ENCODE measurements at places on chromosomes 2 and 18.

- peak; percentile 82 for DNase-seq
These were observed 56.1 kb downstream of the FARP2 start for GRCh38 chr2:241412144-241412543.

GRCh38 chr2:146801886-146802285 lies 1042.9 kb upstream of the ACVR2A start:
- no peak for DNase-seq

- no peak for DNase-seq
These were observed 71.9 kb downstream of the TCF4 start for GRCh38 chr18:55515941-55516710.

GRCh38 chr2:42809131-42809818 lies 16.9 kb upstream of the HAAO start:
- peak; percentile 47 for DNase-seq

- DNase-seq: no peak
These were observed 199.7 kb downstream of the LRRTM4 start for GRCh38 chr2:77322431-77322830.

- DNase-seq: no peak
These were observed 4.8 kb upstream of the B3GNT7 start for GRCh38 chr2:231390667-231391066.

GRCh38 chr2:39743269-39743776 lies 35.7 kb downstream of the THUMPD2 start:
- no peak for DNase-seq

DNA sequence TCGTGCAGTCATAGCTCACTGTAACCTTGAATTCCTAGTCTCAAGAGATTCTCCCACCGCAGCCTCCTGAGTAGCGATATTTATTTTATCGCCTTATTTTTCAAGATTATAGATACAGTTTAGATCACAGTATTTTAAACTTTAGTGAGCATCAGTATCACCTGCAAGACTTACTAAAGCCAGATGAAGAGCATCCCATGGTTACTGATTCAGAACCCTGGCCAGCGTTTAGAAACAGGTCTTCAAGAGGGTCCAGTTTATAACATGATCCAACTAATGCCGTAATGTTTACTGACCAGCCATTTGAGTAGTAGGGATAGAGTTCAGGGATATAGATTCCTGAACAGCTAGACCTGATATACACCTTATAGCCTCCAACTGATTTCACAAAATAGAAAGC lies 146.1 kb downstream of the DCC start:
- DNase-seq: no peak

- no peak for DNase-seq
These were observed 5.2 kb upstream of the SPAST start for GRCh38 chr2:32058130-32058529.

- no peak for DNase-seq
These were observed 6.6 kb upstream of the KLHL23 start for GRCh38 chr2:169727065-169727464.

DNA sequence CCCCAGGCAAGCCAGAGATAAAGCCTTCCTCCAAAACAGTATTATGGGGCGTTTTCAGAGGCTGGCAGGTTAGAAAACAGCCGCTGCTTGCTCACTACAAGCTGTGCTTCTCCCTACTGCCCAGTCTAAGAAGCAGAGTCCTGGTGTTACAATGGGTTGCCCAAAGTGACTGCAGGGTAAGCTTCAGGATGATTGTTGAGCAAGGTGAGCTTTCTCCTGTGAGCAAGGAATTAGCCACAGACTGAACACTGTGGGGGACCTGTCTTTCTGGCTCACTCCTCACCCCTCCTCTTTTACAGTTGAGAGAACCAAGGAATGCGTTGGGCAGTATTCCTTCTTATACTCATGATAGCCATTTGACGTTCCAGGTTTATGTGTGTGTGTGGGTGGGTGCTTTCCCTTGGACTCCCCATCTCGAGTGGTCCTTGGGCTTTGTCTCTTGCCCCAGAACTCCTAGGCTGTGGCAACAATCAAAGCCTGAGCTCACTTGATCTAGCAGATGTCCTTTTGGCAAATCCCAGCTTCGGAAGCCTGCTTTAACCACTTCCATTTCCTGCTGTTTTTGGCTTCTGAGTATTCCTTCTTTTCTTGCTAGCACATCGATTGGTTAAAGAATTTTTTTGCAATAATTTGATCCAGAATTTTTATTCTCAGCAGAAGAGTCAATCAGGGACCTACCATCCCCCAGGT lies 47.5 kb downstream of the KDM3A start:
- no peak for DNase-seq

- DNase-seq: no peak
These were observed 45.9 kb downstream of the PXDN start for GRCh38 chr2:1698188-1698945.

DNA sequence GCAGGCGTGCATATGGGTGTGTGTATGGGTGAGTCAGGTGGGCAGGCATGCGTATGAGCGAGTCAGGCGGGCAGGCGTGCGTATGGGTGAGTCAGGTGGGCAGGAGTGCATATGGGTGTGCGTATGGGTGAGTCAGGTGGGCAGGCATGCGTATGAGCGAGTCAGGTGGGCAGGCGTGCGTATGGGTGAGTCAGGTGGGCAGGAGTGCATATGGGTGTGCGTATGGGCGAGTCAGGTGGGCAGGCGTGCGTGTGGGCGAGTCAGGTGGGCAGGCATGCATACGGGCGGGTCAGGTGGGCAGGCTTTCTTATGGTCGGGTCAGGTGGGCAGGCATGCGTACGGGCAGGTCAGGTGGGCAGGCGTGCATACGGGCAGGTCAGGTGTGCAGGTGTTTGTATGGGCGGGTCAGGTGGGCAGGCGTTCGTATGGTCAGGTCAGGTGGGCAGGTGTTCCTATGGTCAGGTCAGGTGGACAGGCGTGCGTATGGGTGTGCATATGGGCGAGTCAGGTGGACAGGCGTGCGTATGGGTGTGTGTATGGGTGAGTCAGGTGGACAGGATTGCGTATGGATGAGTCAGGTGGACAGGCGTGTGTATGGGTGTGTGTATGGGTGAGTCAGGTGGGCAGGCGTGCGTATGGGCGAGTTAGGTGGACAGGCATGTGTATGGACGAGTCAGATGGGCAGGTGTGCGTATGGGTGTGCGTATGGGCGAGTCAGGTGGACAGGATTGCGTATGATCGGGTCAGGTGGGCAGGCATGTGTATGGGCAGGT lies 28.7 kb upstream of the KLF11 start:
- no peak for DNase-seq

GRCh38 chr18:29191263-29191662 lies 1014.3 kb upstream of the CDH2 start:
- DNase-seq: no peak

DNA sequence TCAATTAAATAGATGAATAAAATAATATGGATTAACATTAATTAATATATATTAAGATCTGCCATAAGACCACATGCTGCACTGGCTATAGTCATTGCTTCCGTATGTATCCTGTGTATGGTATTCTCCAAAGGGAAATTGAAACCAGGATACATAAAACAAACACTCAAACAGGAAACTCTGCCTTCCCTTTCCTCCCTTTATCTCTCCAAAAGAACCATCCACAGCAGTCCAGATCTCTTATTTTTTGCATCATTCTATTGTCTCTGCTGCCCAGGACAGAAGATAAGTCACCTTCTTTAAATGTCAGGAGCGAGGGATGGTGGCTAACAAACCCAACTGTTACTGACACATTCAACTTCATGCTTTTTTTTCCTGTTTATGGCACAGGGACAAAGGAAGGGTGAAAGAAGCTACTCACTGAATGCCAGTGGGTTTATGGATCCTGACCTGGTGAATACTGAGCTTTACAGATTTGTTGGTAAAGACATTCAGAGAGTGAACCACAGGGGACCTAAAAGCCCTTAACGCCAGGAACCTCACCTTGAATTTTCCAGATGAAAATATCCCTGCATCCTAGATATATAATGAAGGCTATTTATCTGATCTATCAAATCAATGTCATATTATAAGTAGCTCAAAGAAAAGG lies 67.5 kb downstream of the CSRNP3 start:
- no peak for DNase-seq

- DNase-seq: no peak
These were observed 172.7 kb downstream of the TWIST2 start for GRCh38 chr2:239020541-239021041.

- no peak for DNase-seq
These were observed 32.9 kb downstream of the HDLBP start for GRCh38 chr2:241282555-241282954.

GRCh38 chr2:138245310-138245709 lies 256.3 kb upstream of the SPOPL start:
- DNase-seq: no peak

DNA sequence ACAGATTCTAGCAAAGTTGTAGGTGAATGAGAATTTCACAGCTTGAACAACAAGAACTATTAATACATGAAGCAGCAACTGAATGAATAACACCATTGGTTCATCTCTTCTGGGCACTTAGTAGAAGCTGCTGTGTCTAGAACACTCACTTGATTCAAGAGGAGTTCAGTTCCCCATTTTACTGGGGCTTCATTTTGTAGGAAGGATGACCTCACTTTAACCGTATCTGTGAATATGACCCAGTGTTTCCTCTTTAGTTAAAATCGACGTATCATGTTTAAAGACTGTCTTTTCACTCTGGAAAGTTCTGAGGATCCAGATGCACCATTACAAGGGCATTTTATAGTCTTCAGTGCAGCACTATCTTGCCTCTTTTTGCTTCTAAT lies 47.8 kb downstream of the LRRTM1 start:
- no peak for DNase-seq

DNA sequence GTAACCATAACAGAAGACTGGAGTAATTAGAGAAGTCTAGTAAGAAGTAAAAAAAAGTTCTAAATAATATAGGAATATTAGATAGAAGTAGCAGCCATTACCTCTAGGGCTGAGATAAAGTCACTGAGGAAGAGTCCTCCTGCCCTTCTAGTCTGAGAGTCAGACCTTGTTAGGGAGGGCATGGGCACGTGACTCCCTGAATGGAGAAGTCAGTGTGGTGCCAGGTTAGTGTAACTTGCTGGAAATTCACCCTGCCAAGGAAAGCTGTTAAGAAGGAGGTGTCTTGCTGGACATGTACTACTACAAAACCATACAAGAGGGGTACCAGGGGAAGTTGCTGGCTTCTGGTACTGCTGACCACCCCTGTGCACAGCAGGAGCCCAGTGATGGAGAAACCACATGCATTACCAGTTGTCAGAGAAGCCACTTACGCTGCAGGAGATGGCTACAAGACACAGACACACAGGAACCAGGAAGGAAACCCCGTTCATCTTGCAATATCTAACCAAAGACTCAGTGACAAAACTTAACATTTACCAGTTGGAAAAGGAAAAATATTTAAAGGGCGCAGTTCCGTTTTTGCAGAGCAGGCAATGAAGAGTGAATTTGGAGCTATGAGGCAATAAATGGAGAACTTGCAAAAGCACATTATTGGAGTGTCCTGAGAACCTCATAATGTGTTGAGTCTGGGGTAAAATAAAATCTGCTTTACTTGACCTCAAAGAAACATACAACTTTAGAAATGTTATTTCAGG lies 77.2 kb upstream of the TLK1 start:
- no peak for DNase-seq

DNA sequence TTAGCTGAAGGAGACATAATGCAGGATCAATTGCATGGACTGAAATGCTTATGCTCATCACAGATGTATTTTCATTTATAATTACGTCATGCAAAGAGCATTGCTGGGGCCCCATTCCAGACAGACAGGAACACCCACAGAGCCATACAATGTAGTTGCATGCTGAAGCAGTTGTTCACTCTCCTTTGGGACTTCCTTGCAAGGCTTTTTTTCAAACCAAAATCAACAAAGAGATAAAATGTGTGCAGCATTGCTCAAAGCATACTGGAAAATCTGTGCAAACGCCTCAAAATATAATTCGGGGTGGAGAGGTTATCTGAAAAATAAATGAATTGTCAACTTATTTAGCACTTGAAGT lies 463.2 kb downstream of the CDH2 start:
- DNase-seq: no peak

- no peak for DNase-seq
These were observed 684.0 kb downstream of the DSC3 start for GRCh38 chr18:30358555-30358954.

Data from colonic mucosa (tissue), 4 donors.